ENCODE measurements at places on chromosomes 16 and 17.

DNA sequence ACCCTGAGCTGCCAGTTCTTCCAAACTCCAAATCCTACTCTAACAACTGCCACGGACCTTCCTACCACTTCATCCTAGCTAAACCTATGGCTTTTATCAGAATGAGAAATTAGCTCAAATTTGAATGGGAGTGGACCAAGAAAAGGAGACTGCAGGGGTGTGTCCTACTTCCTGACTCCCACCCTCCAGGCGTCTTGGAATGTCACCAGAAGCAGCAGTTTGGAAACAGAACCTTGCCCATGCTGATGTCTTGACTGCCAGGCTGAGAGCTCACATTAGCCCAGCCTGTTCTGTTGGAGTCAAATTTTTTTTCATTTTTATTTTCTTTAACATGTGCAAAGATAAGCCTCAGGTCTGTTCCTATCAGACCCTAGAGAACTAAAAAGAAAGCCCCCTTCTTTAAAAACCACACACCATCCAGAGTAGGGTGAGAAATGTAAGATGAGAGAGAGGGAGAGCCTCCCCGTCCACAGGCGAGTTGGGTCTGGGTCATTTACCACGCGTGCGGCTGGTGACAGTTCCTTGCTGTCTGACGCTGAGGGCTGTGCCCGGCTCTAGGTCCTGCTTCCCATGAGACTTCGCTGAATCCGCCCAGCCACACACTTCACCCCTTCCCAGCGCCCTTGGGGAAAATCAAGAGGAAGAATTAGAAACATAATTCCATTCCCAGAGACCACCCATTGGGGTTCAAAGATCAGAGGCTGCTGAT is 54.3 kb downstream of the WNT3 start:
- DNase-seq, result no peak

- no peak for DNase-seq
Observed at GRCh38 chr17:50265212-50265611, 9.1 kb upstream of the TMEM92 start.

GRCh38 chr16:2148714-2149629 is 547 bp downstream of the RAB26 start:
- DNase-seq, result no peak

DNA sequence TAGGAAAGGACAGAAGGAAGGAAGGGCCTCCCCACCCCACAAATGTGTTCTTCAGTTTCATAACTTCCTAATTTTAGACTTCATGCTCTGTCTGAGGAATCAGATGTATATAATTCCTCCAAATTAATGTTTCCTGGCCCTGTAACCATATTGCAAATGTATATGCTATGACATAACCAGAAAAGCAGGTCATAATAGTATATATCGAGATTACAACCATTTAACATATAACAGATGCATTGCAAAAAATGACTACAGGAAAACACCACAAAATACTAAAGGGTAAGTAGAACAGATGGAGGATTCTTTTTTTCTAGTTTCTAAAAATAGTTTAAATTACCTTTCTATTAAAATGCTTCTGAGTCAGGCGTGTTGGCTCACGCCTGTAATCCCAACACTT is 3.1 kb upstream of the EXOC7 start:
- DNase-seq, result no peak

DNA sequence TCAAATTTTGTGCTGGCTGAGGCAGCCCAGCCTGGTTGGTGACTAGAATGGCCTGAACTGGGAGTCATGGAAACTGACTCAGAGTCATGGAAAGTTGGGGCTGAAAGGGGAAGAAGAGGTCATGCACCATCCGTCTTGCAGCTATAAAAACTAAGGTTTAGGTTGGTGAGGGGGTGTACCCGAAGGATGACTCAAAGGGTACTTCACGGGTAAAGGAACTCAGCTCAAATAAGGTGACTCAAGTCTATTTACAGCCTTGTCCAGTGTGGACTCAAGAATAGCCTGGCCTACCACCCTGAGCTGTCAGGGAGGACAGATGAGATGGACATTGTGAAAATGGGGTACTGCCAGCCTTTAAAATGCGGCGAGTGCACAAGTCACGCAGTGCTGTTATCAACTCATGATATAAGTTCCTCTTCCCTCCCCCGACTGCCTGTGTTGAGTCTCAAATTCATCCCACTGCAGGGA is 18.6 kb downstream of the CD300LB start:
- no peak for DNase-seq

DNA sequence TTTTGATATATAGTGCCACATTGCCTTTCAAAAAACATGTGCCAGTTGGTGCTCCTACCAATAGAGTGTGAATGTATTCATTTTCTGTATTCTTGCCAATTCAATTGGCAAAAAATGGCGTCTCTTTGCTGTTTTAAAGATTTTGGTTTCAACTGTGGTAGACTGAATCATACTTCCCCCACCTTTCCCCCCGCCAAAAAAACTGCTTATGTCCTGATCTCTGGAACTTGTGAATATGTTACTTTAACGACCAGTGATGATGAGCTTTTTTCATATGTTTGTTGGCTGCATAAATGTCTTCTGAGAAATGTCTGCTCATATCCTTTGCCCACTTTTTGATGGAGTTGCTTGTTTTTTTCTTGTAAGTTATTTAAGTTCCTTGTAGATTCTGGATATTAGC is 325.1 kb upstream of the KCNJ16 start:
- no peak for DNase-seq

GRCh38 chr17:43439041-43439440 is 40.2 kb downstream of the ARL4D start:
- DNase-seq, result no peak

- no peak for DNase-seq
Observed at GRCh38 chr17:36511216-36511615, 23.5 kb downstream of the MYO19 start.

DNA sequence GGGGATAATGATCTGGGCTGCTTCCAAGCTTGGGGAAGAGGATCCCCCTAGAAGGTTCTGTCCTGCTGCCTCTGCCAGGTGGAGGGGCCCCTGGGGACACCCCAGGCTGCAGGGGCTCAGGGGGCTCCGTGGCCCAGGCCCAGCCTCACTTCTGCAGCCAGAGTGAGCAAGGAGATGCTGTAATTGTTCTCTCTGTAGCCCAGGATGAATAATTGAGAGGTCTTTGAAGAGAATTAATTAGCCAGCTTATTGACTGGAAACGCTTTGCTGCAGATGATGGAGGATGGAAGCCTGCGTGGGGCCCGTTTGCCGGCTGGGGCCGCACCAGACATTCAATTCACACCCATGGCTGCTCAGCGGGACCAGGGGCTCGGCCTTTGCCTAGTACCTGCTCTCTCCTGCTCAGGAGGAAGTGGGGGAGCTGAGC is 38.5 kb downstream of the TMEM235 start:
- no peak for DNase-seq

DNA sequence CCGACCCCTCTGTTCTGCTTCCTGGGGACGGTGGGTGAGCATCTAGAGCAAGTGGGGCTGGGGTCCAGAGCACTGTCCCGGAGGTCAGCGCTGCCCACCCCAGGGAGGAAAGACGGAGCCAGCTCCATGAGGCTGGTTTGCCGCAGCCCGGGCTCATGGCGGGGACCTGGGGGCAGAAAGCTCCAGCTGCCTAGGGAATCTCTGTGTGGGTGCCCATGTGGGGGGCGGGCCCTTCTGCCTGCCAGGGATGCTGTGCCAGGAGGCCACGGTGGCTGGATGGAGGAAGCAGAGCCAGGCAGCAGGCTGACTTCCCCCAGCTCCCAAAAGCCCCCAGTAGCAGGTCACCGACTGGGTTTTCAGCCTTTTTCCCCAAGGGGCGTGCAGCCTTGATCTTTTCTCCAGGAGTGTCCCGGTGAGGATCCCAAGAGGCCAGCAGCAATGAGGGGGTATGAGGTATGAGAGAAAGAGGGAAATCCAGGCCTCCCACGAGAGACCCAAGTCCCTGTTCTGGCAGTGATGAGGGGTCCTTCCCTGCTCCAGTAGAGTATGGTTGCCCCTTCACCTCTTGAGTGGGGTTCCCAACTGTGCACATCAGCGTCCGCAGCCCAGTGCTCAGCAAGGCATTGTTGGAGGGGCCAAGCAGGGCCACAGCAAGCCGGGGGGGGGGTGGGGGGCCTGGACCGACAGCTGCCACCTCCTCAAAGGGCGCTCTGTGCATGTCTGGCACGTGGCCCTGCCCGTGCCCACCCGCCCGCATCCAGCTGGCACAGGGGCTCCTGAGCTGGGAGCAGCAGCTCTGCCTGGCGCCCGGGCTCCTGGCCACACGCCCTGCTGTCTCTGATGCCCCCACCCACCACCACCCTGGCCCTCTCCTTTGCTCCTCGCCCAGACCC is 15.6 kb upstream of the BCAR1 start:
- no peak for DNase-seq

GRCh38 chr17:61411261-61412142 is 11.9 kb downstream of the TBX2 start:
- DNase-seq, result no peak

- DNase-seq, result no peak
Observed at GRCh38 chr16:86555704-86556075, 655 bp upstream of the MTHFSD start.

DNA sequence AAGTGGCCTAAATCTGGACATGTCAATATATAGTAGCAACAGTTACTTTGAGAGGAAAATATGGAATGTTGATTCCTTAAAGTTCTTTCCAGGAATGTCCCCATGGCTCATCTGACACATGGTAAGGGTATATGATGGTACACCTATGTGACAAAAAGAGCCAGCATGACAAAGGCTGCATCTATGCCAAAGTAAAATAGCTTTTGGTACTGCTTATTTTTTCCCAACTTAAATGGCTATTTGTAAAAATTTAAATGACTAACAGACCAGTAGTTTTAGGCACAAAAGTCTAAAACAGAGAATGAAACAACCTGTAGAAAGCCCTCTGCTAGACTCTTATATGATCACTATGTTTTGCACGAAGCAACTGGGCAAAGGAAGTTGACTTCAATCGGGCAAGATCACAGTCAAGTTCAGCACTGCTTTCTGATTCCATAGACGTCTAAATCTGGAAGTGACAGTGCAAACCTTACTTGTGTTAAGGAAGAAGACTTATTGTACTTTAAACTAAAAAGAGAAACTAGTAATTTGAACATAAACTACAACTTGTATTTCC is 135.1 kb downstream of the SKAP1 start:
- DNase-seq, result no peak

- DNase-seq, result no peak
Observed at GRCh38 chr17:41394254-41394996, 3.0 kb downstream of the KRT31 start.

GRCh38 chr17:49941427-49941826 is 27.6 kb upstream of the DLX4 start:
- DNase-seq, result no peak

- no peak for DNase-seq
Observed at GRCh38 chr17:69763503-69763902, 311.5 kb upstream of the KCNJ16 start.

DNA sequence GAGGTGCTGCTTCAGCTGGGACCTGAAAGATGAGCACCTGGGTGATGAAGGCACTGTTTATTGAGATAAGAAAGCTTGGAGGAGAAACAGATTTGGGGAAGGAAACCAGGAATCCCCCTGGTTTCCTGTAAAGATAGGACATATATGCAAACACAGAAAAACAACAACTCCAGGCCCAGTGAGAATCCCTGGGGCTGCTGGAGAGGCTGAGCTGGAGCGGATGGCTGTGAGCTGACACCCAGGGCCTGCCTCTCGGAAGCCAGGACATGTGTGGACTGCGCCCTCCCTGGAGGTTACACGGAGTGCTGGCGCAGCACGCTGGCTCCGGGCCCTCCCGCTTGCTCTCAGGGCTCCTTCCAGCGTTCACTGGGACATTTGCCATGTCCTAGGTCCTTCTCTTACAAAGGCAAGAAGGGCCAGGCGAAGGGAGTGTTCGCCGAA is 57.5 kb downstream of the CYB5B start:
- DNase-seq, result no peak

GRCh38 chr16:55242667-55243066 is 81.3 kb upstream of the IRX6 start:
- no peak for DNase-seq

GRCh38 chr17:34484193-34484733 is 95.1 kb upstream of the TMEM132E start:
- no peak for DNase-seq

DNA sequence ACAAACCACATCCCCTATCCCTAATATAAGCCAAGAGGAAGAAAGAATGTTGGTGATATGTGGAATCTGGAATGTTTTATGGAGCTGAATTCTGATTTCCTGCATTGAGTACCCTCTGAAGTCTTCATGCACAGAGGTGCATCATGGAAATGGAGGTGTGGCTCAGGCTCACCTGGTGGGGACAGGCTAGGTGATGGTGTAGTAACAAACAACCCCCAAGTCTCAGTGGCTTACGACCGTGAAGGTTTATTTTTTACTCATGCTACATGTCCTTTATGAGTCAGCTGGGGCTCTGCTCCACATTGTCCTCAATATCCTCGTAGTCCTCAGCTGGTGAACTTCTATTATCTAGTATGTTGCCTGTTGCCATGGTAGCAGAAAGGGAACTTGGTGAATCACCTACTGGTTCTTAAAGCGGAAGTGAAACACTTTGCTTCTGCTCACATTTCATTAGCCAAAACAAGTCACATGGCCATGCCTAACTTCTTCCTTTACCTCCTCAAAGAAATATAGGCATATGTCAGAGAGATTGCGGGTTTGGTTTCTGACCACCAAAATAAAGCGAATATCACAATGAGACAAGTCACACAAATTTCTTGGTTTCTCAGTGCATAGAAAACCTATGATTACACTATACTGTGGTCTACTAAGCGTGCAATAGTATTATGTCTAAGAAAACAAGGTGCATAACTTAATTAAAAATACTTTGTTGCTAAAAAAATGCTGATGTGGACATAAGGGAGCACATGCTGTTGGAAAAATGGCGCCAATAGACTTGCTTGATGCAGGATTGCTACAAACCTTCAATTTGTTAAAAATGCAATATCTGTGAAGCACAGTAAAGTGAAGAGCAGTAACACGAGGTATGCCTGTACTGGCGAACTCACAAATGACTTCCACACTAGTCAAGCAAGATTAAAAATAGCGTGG is at the start of gene PMFBP1:
Gene PMFBP1, minus strand, starts transcription at position 51 of the 930 bp plus-strand sequence. CDS start 947 bp downstream, outside the sequence.
- no peak for DNase-seq

GRCh38 chr16:55035029-55035428 is 104.4 kb downstream of the IRX5 start:
- DNase-seq, result no peak

DNA sequence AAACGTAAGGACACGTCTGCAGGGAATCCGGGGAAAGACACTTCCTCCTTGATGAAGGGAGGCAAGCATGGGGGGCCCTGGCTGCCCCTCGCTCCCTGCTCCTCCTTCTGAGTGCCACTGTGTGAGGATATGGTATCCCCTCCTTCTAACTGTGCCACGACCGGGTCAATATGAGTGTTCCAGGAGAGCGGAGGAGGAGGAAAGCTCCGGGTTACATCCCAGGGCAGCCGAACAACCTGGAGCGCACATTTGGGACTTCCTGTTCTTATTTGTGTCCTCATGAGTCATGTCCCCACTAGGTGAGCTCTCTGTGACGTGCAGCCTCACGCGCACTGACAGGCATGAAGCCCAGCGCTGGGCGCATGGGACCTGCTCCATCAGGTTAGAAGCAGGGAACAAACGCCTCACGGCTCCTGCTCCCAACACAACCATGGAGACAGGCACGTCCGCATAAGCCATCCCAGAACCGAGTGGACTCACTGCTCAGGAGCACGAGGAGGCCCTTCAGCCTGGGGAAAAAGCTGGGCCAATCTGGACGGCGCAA is 92.9 kb upstream of the DNAH17 start:
- no peak for DNase-seq

- no peak for DNase-seq
Observed at GRCh38 chr16:79329166-79329521, 271.4 kb downstream of the MAF start.

- peak; percentile 73 for DNase-seq
Observed at GRCh38 chr16:2842340-2843000, 12.4 kb downstream of the ZG16B start.
